NCI-H526 (cell line): ENCODE measurements at places on chromosomes 7 and 10.
A peak's percentile ranks its signal among the peaks of the same experiment; 100 is the strongest.

GRCh38 chr10:22673091-22673392 is 41.3 kb downstream of the PIP4K2A start:
- DNase-seq: no peak

- DNase-seq: no peak
Observed at GRCh38 chr10:59374916-59375315, 12.6 kb upstream of the FAM13C start.

DNA sequence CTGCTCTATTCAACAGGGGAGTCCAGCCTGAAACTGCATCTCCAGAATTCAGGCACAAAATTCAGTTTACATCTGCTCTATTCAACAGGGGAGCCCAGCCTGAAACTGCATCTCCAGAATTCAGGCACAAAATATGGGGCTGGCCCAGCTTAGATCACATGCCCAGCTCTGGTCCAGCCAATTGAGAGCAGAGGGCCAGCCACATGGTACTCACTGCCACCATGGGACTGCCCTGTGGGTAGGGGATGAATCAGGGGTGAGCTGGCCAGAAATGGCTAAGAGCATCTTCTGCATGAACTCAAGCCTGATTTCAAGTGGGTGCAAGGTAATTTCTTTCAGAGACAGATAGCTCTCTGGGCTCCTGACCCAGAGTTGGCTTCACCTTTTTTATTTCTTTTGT is 156.6 kb upstream of the LYZL2 start:
- DNase-seq: no peak

DNA sequence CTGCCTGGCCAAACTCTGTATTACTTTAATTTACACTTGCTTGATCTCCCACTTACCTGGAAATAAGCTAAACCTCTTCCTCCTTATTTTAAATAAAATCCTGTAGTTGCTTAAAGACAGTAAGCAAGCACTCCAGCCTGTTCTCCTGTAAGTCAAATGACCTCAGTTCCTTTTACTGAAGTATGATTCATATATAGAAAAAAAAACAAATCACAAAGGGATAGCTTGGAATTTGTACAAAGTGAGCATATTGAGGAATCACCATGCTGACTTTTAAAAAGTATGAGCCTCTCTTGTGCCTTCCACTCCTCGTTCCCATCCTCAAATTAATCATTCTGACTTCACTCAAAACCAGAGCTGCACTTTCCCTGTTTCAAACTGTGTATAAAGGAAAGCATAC is 52.0 kb downstream of the C10orf90 start:
- no peak for DNase-seq

DNA sequence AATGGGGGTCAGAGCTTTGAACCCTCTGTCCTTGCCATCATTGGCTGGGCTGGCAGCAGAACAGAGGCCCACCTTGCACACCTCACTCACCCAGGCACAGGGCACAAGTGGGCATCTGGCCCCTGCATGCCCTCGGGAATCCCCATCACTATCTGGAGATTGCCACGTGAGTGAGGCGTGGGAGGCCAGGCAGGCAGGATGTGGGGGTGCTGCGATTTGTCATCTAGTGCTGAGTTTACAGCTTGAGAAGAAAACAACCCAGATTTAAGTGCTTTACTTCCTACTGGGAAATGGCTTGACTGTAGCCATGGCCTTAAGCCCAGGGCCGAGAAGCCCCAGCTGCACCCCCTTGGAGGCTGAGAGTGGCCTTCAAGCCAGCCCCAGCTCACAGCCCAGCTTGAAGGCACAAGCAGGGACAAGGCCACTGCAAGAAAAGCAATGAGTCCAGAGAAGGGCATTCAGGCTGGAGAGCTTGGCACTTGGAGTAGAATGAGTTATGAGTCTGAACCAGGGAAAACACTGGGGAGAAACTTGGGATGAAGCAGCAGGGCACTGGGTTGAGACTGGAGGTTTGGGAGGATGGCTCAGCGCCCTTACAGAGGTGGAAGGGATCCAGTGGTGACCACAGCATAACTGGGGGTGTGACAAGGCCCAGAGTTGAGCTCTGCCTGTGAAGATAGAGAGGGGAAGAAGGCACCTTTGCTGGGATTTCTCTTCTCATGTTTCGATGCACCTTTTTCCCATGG is 123.0 kb downstream of the CXCL12 start:
- DNase-seq: no peak

DNA sequence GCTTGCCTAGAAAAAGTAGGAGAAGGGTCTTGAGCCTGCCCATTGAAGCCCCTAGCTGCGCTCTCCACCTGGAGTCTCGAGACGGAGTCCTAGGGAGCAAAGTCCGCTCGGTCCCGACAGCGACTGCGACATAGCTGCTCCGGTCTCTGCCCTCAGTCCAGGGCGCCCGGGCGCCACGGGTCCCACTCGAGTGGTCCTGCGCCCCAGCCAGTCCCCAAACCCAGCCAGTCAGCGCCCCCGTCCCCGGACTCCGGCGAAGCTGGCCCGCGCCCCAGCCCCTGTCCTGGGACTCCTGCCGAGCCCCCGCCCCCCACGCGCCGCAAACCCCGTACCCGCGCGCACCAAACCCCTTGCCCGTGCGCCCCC is 490 bp downstream of the TNS3 start:
- DNase-seq: no peak

GRCh38 chr7:121516821-121517220 is 120.7 kb upstream of the FAM3C start:
- no peak for DNase-seq

DNA sequence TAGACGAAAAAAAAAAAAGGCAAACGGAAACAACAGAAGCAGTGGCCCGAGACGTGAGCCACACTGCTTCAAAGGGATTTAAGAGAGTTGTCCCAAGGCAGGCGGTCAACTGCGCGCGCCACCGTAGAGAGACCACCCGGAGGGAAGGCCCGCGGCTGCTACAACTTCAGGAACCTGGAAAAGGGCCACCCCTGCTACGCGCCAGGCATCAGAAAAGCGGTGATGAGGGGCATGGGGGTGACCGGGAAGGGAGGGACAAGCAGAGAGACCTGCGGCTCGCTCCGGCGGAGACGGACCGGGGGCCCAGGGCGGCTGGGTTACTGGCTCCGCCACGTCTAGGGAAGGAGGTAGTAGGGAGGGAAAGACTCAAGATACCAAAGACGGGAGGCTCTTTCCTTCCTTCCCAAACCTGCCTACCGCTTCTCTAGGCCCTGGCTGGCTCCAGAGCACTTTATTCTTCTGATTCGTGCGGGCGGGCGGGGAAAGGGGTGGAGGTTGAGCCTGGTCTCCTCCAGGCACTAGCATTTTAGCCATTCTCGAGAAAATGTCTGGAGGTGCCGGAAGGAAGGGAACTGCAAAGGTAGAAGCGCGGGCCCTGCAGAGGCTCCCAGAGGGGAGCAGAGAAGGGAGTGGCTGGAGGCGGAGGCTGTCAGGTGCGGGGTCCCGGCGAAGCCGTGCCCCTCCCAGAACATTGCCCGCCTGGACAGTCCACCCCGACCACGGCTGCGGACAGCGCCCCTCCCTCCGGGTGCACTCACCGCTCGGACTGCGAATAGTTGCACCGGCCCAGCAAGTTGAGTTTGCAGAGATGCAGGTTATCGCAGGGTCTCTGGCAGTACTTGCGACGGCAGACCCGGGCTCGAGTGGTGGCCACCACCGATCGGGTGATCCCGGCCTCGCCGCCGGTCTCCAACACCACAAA is 993 bp downstream of the ZC3HAV1 start:
- peak; percentile 75 for DNase-seq

- DNase-seq: peak; percentile 53
Observed at GRCh38 chr7:108805808-108806397, 236.2 kb downstream of the DNAJB9 start.

- no peak for DNase-seq
Observed at GRCh38 chr10:102948786-102949185, 30.7 kb downstream of the CNNM2 start.

DNA sequence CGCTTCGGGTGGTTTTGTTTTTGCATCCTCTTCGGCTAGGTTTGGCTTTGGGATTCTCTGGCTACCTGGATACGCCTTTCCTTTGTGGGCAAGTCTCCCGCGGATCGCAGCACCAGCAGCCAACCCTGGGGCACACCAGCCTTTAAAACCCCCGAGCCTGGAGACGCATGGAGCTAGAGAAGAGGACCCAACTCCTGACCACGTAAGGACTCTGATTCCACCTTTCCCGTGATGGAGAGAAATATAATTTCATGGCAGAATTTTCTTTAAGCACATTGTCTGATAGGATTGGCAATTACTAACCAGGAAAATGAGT is 535.4 kb upstream of the GALNT17 start:
- DNase-seq: no peak

GRCh38 chr10:100978901-100979195 is 8.4 kb downstream of the MRPL43 start:
- DNase-seq: no peak

DNA sequence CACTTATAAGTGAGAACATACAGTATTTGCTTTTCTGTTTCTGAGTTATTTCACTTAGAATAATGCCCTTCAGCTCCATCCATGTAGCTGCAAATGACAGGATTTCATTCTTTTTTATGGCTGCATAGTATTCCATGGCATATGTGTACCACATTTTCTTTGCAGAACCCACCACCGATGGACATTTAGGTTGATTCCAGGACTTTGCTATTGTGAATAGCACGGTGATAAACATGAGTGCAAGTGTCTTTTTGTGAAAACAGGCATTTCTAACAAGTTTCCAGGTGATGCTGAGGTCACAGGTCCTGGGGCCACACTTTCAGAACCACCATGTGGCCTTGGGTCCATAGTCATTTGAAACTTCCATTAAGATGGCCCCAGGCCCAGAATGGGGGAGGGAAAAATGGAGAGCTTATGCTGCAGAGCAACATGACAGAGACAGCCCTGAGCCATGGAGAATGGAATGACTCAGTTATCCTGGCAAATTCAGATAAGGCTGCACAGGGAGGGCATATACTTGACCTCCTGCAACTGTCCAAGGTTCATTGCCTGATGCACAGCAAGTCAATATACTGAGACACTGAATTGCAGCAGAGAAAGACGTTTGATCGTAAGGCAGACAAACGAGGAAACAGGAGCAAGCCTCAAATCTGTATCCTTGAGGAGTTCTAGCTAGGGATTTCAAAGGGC is 248.0 kb upstream of the GALNT17 start:
- DNase-seq: no peak

DNA sequence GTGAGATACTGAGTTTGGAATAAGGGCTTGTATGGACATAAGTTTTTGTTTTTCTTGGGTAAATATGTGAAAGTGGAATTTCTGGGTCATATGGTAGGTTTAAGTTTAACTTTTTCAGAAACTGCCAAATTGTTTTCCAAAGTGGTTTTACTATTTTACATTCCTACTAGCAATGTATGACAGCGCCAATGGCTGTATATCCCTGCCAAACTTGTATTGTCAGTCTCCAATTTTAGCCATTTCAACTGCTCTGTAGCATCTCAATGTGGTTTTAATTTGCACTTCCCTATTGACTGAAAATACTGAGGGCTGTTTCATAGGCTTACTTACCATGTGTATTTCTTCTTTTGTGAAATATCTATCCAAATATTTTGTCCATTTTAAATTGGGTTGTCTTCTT is 90.5 kb upstream of the ZNF32 start:
- no peak for DNase-seq

GRCh38 chr7:139360948-139361307 is 1.2 kb downstream of the LUC7L2 start:
- no peak for DNase-seq

GRCh38 chr10:96918214-96919002 is 86.3 kb downstream of the LCOR start:
- no peak for DNase-seq

DNA sequence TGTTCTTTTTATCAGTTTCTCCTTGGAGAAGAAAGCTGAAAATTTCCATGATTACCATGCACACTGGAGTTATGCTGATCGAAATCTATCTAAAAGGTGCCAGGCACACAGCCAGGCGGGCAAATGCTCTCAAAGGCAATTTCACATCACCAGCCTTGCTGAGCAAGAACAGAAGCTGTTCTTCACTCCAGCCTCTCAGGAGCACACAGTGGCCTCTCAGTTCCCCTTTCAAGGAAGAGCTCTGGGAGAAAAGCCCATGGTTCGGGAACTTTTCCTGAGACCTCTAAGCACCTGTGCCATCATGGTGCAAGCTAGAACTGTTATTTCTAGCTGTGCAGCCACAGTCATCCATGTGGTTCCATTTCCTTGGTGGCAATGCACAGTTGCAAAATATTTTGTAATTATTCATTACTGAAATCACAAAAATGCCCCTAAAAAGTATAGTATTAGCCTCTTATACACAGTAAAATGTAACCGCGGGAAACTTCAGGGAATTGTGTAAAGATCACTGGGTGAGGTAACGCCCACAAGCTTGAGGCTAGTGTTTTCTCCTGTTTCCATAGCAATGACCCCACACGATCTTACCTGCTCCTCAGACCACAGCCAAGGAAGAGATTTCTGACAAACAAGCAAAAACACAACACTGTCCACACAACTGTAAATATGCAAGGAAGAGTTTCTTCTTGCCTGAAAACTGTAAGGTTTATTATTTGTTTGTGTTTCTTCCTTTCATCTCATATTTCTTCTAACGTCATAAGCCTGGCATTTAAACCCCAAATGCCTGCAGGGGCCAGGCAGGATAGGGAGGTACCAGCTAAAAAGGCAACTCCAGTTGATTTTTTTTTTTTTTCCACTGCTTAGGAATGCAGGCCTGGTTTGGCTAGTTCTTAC is 121.2 kb downstream of the FAM107B start:
- DNase-seq: no peak

GRCh38 chr10:29279779-29280487 is 8.9 kb upstream of the LYZL1 start:
- DNase-seq: no peak

DNA sequence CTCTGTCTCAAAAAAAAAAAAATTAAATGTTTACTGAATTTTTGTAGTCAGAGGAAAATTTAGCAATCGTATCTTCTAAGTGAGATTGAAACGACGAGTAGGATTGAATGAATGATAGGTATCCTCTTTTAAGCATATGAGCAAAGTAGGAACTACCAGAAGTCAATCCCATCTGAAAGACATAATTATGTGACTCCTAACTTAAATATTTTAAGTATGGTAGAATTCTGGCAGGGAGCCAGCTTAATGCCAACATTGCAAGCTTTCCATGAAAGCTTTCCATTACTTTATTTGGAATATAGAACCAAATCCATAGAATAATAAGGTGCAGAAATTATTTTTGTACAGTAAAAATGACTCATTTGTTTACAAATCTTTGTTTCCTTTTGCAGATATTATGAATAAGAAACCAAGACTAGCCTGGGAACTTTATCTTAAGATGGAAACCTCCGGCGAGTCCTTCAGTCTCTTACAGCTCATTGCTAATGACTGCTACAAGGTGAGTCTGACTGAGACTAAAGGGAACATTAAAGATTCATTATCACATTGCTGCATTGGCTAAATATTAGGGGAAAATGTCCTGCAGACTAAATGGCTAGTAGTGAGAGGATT is 50.2 kb upstream of the UBN2 start:
- no peak for DNase-seq

DNA sequence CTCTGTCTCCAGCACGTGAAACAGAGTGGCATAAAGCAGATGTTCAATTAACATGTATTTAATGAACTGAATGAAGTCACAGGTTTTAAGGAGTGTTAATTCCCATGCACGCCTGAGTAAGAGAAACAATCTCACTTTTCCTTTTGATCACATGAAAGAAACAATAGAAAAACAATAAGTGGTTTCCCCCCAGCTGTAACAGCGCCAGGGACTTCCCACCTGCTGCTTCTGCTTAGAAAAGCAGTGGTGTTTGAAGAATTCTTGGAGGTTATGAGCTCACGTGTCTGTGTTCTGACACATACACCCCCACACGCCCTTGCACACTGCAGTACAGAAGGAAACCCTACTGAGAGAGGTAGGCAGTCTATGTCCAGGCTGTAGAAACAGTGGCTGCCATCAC is 51.3 kb upstream of the FRMD4A start:
- no peak for DNase-seq
